ENCODE measurements at places on chromosomes 12 and 14. TPM values are rescaled to one million over a fixed set of nuclear protein-coding genes. Genes with fewer than 3 reads are reported as not detected.

The RNASE3 gene
- not detected for total RNA-seq

The C12orf50 gene
- total RNA-seq: not detected

The PMCH gene
- not detected for total RNA-seq

The TMEM19 gene
- 31.3 TPM for total RNA-seq

The ST8SIA1 gene
- 0.65 TPM for total RNA-seq

The MCRS1 gene
- total RNA-seq: 47.2 TPM

The ASCL1 gene
- total RNA-seq: not detected

The MLF2 gene
- total RNA-seq: 115 TPM

The SAMD4A gene
- total RNA-seq: 17.2 TPM

The MYF6 gene
- total RNA-seq: not detected

The ESPL1 gene
- 0.46 TPM for total RNA-seq

The KLRB1 gene
- total RNA-seq: not detected

The ATP2B1 gene
- 106 TPM for total RNA-seq

The CD9 gene
- total RNA-seq: 476 TPM

The GRIN2B gene
- 0.14 TPM for total RNA-seq

The MYO1H gene
- total RNA-seq: not detected

The MTA1 gene
- 35.8 TPM for total RNA-seq

The FZD10 gene
- not detected for total RNA-seq

The ALX1 gene
- 2.5 TPM for total RNA-seq

The DYRK2 gene
- 14.8 TPM for total RNA-seq

The CYP27B1 gene
- 0.14 TPM for total RNA-seq

The RGS6 gene
- not detected for total RNA-seq

The GALNT8 gene
- 0.18 TPM for total RNA-seq

The TAS2R42 gene
- not detected for total RNA-seq

The DBX2 gene
- total RNA-seq: not detected

The P2RX2 gene
- not detected for total RNA-seq

The KRT2 gene
- not detected for total RNA-seq

The RXYLT1 gene
- total RNA-seq: 13.7 TPM

The IKZF4 gene
- total RNA-seq: 0.57 TPM

The GPR68 gene
- 13.3 TPM for total RNA-seq

The FSCB gene
- total RNA-seq: not detected

The NGB gene
- not detected for total RNA-seq

The SOCS2 gene
- total RNA-seq: 31.1 TPM
